Stimulated activated CD4-positive, alpha-beta T cell treated with anti-CD3 and anti-CD28 coated beads, TNF-alpha, amount 100 ng/mL, for 48 hours (primary cell): ENCODE measurements at places on chromosomes 7 and 10.

DNA sequence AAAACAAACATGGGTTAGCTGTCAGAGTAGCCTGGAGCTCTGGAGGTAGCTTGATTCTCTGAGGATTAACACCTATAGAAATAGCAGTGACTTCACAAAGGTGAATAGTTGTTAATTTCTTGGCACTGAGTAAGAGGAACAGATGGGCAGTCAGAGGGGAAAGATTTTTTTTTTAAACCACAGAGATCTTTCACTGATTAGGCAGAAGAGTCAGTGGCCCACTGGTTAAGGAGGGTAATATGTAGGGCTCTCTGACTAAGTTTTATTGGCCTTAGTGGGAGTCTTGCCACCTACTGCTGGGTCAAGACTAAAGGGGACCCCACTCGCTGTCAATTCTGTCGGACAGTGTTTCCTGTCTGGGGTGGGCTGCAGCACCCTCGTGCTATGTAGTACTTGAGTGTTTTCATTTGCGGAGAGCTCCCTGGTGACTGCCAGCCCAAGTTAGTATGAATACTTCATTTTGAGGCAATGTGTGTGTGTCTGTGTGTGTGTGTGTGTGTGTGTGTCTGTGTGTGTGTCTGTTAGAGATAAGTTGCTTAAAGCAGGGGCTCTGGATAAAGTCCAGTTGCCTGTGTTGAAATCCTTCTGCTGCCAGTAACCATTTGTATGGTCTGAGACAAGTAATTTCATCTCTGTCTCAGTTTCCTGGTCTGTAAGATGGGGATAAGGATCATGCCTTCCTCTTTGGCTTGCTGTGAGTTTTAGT lies 145.2 kb downstream of the ARID5B start:
- no peak for DNase-seq

DNA sequence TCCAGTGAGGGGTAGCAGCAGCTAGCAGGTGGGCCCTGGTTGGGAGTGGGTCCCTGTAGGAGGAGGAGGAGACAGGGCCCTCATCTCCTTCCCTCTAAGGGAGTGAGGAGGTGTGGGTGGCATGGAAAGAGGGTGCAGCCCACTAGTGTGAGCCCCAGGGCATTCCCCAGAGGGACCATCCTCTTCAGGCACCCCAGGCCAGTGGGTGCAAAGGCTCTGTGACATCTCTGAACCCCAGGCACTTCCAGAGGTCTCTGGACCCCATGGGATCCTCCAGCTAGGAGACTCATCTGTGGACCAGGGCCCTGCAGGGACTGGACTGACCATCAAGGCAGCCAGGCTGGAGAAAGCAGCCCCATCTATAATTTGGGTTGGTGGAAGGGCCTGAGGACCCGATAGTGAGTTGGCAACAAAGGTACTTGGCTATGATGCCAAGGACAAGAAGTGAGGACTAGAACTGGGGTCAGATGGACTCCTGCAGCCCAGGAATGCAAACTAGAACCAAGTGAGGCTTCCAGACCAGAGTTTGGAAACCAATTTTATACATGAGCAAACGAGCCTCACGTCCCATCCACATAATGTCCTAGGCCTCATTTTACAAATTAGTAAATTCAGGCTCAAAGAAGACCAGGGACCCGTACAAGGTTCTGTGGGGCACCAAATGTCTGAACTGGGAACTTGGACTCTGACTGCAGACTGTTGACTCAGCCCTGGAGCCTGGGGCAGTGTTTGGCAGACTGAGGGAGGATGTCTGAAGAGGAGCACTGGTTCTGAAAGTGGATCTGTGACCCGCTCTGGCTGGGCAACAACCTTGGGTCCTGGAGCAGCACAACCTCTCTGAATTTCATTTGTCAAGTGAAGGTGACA lies 1.4 kb upstream of the VSTM4 start:
- no peak for DNase-seq

DNA sequence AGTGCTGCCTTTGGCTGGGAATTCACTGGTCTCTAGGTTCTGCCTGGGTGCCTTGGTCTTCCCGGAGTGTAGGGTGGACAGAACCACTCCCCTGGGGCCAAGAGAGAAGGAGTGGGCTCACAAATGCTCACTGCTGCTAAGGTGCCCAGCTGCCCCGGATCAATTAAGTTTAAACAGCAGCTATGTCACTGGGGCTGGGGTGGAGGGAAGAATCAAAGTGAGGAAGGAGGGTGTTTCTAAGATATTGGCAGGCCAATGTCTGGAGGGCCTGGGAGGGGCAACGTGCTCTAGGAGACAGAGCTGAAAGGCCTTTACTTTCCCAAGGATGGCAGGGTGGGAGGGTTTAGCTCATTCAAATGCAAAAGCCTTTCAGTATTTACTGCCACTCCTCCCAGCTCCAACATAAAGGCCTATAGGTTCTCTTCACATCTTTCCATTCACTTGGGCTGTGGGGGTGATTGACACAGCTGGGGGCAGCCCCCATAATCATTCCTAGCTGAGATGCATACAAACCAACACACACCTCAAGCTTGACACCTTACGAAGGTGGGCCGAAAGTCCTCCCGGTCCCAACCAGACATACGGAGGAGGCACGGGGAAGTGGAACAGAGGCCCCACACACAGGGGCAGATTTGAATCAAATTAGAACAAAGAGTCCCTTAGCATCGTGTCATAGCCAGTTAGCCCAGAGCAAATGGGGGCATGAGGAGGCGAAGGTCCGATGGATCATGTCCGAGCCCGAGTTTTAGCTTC lies 108.0 kb upstream of the EFCAB10 start:
- no peak for DNase-seq

DNA sequence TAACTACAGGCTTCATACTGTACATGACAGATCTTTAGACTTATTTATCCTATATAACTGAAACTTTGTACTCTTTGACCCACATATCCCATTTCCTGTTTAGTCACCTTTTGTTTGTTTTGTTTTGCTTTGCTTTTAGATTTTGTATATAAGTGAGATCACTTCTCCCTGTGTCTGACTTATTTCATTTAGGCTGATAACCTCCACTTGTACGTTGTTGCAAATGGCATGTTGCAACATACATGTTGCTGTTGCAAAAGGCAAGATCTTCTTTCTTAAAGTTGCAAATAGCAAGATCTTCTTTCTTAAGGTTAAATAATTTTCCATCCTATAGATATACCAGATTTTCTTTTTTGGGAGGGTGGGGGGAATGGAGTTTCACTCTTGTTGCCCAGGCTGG lies 341.5 kb downstream of the OTUD1 start:
- no peak for DNase-seq

DNA sequence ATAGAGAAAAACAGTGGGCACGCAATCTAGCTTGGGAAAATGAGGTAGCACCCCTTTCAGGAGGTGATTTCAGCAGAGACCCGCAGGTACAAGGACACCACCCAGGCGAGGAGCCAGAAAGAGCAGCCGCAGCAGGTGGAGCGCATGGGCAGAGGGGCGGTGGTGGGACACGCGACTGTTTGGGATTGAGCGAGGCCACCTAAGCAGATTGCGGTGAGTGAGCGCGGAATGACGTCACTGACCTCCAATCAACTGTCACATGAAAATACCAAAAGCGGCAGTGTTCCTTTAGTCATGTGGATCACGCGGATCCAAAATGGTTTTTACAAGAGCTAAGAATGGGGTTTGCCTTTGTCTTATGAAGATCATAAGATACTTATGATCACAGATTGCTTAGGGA lies 40.2 kb upstream of the SLC26A3 start:
- DNase-seq, result no peak
